ENCODE measurements at places on chromosomes 1 and 21. TPM values are rescaled to one million over a fixed set of nuclear protein-coding genes. Genes with fewer than 3 reads are reported as not detected.

The IVL gene
- total RNA-seq, result not detected

- H3K36me3 ChIP-seq, result peaks cover 20% of the 10 kb centered on the region
- no peak overlapping the region for H3K4me3 ChIP-seq
- no peaks in the 10 kb centered on the region for H3K27me3 ChIP-seq
- DNase-seq, result no peak
- H3K4me1 ChIP-seq, result peaks cover 25% of the 10 kb centered on the region
- no peak overlapping the region for H3K27ac ChIP-seq
Measured at GRCh38 chr1:230833511-230833910, 34.8 kb downstream of the C1orf198 start.

DNA sequence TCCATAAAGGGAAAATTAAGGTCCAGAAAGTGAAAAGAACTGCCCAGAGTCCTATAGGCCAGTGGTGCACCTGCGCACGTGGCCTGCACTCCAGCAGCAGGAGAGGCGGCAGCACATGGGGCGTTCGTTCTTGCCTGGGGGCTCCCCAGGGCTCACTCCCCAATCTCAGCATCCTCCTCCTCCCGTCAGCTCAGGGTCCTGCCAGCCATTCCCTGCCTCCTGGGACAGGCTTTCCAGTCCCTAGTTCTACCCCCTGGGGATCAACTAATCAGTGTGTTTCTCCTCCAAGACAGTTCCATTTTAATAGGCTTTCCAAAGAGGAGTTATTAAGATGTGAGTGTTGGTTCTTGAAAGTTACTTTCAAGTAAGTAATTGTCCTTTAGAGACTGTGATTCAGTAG lies 1.2 kb upstream of the A3GALT2 start:
- DNase-seq, result no peak
- H3K27ac ChIP-seq, result no peak overlapping the region
- peaks cover 16% of the 10 kb centered on the region for H3K4me1 ChIP-seq
- peaks cover 6% of the 10 kb centered on the region for H3K36me3 ChIP-seq
- peaks cover 6% of the 10 kb centered on the region for H3K27me3 ChIP-seq

DNA sequence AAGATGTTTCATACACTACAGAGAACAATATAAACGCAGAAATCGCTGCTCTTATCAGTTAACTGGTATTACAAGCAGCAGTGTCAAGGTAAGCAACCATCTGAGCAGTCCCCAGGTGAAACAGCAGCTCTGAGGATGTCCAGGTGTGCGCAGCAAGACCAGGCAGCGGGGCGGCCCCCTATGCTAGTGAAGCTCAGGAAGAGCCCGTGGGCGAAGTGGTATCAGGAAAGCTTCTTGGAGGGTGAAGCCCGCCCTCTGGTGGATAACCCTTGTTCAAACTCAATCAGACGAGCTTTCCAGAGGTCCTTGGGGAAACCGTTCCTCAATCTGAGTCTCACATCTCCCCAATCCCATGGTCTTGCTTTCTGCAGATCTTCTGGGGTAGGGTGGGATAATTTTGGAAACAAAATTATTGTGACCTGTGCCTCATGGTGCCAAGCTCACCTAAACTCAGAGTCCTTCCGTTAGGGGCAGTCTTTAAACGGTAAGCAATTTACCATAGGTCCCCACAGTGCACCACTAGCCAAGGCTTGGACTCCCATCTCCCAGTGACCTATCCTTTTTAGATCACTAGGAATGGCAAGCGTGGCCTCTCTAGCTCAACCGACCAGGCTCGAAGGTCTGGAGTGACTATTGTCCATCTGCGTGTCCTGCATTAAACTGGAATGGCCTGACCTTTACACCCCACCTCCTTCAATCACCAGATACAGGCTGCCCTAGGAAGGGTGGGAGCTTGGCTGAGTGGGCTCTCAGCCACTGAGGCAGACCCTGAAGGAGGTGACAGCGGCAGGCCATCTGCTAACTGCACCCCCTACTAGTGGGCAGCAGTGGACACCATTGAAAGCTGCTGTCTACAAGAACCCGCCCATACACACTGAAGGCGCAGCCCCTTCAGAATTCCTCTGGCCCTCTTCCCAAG lies 13.6 kb upstream of the FAM110D start:
- DNase-seq, result peak; percentile 79
- H3K4me1 ChIP-seq, result no peaks in the 10 kb centered on the region
- H3K27me3 ChIP-seq, result peaks cover 7% of the 10 kb centered on the region
- H3K27ac ChIP-seq, result no peak overlapping the region

- DNase-seq, result no peak
- peaks cover 3% of the 10 kb centered on the region for H3K36me3 ChIP-seq
- no peak overlapping the region for H3K4me3 ChIP-seq
- no peaks in the 10 kb centered on the region for H3K27me3 ChIP-seq
Measured at GRCh38 chr1:119358636-119359035, 9.9 kb upstream of the HAO2 start.

All from neural crest cell (in vitro differentiated cells).